ENCODE measurements at places on chromosomes 2 and 18.

DNA sequence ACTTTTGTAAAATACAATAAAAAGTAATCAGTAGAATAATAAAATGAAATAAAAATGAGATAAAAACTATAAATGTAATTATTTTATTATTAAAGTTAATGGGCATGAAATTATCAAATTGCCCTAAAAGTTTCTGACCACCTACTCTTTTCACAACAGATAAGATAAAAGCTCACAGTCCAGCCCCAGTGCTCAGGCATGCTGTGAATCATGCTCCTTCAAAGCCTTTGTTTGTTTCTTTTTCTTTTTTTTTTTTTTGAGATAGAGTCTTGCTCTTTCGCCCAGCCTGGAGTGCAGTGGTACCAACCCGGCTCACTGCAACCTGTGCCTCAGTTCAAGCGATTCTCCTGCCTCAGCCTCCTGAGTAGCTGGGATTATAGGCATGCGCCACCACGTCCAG is 181.7 kb downstream of the ANKRD44 start:
- DNase-seq: no peak

DNA sequence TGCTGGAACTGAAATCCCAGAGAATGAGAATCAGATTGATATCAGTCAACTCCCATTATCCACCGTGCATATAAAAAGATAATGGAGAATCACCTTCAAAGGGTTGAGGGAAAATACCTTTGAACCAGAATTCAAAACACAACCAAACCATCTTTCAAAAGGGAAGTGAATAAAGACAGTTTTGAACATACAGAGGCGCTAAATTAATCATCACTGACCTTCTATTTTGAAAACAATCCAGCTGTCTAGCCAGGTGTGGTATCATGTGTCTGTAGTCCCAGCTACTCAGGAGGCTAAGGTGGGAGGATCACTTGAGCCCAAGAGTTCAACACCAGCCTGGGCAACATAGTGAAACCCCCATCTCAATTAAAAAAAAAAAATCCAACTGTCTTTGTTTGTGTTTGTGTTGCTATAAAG is 63.6 kb downstream of the TRABD2A start:
- DNase-seq: no peak

- DNase-seq: no peak
Measured at GRCh38 chr2:44620189-44620990, 258.6 kb downstream of the CAMKMT start.

GRCh38 chr2:19046986-19047780 is 311.2 kb downstream of the OSR1 start:
- no peak for DNase-seq

- DNase-seq: no peak
Measured at GRCh38 chr18:63178971-63179370, 140.6 kb downstream of the BCL2 start.

GRCh38 chr18:22293417-22293816 is 124.0 kb downstream of the GATA6 start:
- no peak for DNase-seq

- no peak for DNase-seq
Measured at GRCh38 chr2:178428396-178428806, 22.6 kb downstream of the PRKRA start.

DNA sequence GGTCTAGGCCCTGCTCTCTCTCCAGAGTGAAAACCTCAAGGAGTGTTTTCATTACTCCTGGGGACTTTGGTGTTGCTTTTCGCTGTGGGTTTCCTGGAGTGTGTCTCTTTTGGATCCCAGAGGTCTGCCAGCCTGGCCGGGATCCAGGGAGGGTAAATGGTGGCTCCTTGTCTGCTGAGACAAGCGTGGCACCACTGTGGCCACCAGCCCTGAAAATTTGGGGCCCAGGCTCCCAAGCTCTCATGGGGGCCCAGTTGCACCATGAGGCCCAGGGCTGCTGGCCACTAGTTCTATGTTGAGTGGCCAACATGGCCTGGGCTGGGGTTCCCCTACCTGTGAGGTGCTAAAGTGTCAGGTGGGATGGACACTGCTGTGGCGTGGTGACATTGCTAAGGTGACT is 144.8 kb downstream of the CTIF start:
- DNase-seq: no peak

- DNase-seq: peak; percentile 18
Measured at GRCh38 chr2:68466361-68466777, 725 bp downstream of the FBXO48 start.

DNA sequence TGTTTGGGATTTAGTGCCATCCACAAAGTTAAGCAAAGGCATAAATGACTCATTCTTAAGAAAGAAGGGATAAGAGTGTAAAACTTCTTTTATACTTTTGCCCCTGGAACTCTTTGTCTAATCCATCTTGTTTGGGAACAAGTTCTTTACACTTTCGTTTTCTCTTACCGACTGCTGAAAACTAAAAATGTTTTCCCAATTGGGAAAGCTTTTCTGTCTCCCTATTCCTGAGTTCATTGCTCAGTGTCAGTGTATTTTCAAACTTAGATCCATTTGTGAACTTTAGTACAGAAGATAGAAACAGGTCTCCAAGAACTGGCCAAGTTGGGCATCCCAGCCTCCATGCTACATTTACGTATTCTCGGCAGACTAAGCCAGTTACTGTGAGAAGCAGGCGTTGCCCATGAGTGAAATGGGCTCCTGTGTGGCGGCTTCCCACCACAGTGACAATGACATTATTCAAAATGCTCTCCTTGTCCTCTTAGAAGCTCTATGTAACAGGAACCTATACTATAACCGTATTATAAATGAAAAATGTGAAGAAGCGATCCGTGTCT is 51.7 kb downstream of the TGOLN2 start:
- DNase-seq: no peak

GRCh38 chr2:150188177-150188576 is 299.3 kb downstream of the RND3 start:
- DNase-seq: no peak

DNA sequence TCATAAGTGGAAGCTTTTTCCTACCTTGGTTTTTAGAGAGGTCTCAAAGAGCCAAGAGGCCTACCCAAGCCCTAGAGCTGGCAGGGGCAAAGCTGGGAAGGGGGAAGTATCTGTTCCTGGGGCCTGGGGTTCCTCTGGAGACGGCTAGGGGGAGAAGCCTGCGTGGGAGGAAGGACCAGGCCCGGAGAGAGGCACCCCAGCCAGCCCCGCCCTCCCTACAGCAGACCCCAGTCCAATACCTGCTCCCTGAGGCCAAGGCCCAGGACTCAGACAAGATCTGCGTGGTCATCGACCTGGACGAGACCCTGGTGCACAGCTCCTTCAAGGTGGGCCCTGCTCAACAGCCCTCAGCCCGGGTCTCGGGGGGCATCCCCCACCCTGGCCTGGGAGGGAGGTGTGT is 2.2 kb downstream of the CTDSP1 start:
- DNase-seq: no peak

GRCh38 chr18:36211612-36212065 is 24.3 kb downstream of the MOCOS start:
- no peak for DNase-seq

- DNase-seq: no peak
Measured at GRCh38 chr2:206328974-206329373, 54.5 kb downstream of the ZDBF2 start.

GRCh38 chr2:176385838-176386237 is 116.6 kb downstream of the MTX2 start:
- no peak for DNase-seq

DNA sequence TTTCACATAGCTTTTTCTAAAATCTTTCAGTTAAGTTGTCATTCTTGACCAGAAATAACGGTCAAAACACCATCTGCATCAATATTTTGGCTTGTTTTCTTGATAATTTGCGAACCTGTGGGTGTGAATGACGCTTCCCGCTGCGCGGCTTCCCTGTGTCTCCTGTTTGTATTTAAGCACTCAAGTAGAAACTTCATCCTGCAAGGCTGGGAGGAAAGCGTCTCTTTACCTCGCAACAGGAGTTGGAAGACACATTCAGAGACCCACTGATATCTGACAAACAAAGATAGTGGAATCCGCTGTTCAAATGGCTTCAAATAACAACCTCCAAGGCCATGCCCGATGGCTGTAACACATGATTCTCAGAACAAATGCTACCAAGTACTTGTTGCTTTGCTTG is 704.9 kb downstream of the DCDC2C start:
- DNase-seq: no peak

DNA sequence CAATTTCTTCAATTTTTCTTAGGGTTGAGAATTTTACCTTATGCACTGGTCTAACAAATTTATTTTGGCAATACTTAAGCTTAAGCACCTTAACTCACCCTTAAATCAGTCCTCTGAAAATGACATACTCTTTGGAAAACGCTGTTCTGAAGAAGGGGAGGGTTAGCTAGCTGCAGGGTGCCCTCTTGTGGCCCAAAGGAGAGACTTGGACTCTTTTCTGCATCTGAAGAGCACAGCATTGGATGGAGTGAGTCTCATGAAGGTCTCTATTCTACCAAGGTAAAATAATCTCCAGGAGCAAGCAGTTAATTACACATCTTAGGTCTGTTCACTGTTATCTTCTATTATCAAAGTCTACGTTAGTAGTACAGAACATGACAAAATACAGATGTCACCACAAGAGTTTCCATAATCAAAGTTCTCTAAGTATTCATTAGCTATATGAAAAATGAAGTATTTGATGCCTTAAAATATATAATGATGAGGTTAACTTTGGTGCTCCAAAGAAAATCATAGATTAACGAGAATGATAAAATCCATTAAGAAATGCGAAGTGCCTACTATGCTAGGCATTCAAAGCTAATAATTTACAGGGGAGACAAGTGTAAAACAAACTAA is 24.4 kb downstream of the PUM2 start:
- peak; percentile 49 for DNase-seq

GRCh38 chr2:112486895-112487294 is 4.9 kb downstream of the TTL start:
- DNase-seq: no peak

DNA sequence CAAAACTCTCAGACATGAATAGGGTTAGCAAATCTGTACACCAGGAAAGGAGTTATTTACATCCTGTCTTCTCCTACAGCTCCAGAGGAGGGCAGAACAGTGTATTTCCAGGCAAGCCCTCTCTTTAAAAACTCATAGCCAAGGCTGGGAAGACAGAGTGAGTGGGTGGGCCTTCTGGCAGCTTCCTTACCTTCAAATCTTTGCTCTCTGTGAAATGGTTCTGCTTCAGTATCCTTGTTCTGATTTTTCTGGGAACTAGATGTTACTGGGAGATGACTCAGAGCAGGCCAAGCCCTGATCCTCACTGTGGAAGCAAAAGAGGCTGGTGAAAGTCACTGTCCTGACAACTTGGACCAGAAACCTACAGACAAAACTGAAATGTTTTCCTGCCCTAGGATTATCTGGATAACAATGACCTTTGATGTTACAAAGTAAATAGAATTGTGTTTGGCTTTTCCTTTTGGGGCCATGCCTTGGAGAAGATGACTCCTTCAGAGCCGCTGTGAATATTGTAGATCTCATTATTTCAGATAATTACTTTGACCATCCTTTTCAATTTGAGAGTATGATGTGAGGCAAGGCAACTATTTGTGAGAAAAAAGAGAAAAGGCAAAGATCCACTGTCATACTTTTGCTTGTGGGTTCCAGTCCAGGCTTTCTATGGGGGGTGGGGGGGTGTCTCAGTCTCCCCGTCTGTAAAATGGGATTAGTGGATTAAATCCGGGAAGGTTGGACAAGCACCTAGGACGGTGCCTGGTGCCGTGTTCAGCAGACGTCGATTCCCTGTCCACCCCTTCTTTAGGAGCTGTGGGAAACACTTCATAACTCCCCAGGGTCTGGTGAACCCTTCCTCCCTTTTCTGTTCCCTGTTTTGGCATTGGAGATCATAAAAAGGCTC is 644 bp upstream of the QPCT start:
- peak; percentile 58 for DNase-seq

GRCh38 chr2:201363857-201364560 is 6.9 kb upstream of the FLACC1 start:
- DNase-seq: no peak
